NCI-H524 (cell line): ENCODE measurements at places on chromosomes 11 and 22.

DNA sequence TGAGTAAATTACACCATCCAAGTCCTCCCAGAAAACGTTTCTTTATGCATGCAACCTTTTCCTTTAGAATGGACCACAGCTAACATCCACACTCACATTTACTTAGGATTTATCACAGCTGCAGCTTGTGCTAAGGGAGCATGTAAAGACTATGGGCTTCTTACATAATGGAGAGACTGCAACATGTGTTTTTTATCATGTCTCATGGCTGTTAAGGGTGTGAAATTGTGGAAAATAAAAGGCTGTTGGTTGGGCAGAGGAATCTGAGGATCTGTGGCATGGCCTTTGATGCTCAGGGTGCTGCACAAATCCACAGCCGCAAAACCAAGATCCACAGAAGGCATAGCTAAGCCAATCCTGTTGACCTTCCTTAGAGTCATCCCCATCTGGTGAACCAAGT lies 112.0 kb upstream of the MTNR1B start:
- DNase-seq: no peak

DNA sequence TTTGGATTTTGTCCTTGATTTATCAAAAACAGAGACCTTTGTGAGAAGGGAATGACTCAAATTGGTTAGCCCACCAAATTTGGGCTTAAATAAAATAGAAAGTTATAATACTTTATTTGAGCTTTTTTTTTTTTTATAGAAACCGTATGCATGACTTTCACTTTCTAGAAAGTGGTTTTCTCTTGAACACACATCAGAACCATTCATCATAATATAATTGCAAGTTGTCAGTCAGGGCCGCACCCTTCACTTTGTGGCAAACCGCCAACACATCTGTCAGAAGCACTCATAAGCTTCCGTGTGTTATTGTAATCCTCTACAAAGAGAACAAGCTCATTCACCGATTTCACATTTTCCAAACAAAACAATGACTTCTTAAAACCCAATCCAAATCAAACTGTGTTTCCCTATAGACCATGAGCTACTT lies 76.1 kb downstream of the SOX6 start:
- peak; percentile 89 for DNase-seq

- DNase-seq: peak; percentile 32
These were observed 1.2 kb upstream of the TYMP start for GRCh38 chr22:50530877-50531545.

GRCh38 chr22:46612341-46612903 lies 7.8 kb upstream of the GRAMD4 start:
- no peak for DNase-seq

GRCh38 chr22:16960220-16960883 lies 47.7 kb downstream of the GAB4 start:
- DNase-seq: no peak

DNA sequence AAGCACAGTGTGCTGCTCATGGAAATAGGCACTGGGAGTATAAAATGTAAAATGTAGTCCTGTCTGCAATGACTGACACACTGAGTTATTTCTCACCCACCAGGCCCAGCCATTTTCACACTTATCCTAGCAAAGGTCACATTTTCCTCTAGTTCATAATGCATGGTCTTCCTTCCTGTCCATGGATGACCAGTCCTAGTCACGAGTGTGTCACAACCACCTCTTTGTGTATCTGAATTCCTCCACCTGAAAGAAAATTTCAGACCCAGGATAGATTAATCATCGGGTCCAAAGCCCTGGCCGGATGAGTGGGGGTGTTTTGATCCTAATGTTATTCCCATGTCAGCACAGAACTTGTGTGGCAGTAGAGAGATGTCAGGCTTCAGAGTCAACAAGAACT lies at the start of gene MRGPRX4:
MRGPRX4 (plus strand) TSS at position 172 of the 400 bp plus-strand sequence. CDS start 420 bp downstream, outside the sequence.
- no peak for DNase-seq

- peak; percentile 33 for DNase-seq
These were observed 778 bp downstream of the KDELR3 start for GRCh38 chr22:38468443-38469305.

DNA sequence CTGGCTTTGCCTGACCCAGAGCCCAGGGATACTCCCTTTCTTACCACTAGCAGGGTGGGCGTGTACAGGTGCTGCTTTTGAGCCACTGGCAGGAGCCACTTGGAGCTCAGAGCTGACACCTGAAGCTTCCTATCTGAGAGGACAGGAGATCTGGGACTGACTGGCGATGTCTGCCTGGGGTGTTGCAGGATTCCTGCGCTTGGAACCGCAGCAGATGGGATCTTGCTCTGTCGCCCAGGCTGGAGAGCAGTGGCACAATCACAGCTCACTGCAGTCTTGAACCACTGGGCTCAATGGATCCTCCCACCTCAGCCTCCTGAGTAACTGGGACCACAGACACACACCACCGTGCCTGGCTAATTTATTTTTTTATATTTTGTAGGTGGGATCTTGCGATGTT lies 17.7 kb downstream of the GP1BB start:
- DNase-seq: no peak
